Body of pancreas (tissue), 4 donors: ENCODE measurements at places on chromosomes 5 and 9. TPM values are rescaled to one million over a fixed set of nuclear protein-coding genes. Genes with fewer than 3 reads are reported as not detected.

GRCh38 chr5:176941951-176942350 lies 42.8 kb upstream of the HK3 start:
- DNase-seq, result no peak
- peaks cover 9% of the 10 kb centered on the region for H3K36me3 ChIP-seq
- no peak overlapping the region for H3K27ac ChIP-seq
- no peaks in the 10 kb centered on the region for H3K27me3 ChIP-seq
- no peak overlapping the region for H3K4me3 ChIP-seq
- no peaks in the 10 kb centered on the region for H3K4me1 ChIP-seq

DNA sequence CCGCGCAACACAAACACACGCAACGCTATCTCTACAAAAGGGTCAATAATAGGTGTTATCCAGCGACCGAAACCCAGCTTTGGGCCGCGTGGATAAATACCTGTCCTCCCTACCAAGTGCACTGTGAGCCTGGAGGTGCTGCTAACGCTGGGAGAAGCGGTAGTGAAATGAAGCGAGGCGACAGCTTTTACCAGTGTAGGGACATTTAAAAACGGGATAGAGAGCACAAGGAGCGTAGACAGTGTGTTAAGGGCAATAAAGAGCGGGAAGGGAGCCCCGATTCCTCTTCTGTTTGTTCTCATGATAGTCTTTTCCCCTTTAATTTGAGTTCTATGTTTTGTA lies 421 bp upstream of the DEPDC1B start:
- H3K4me3 ChIP-seq, result peak overlapping the region; percentile 63
- H3K27ac ChIP-seq, result peak overlapping the region; percentile 84
- no peaks in the 10 kb centered on the region for H3K36me3 ChIP-seq
- DNase-seq, result no peak
- no peaks in the 10 kb centered on the region for H3K27me3 ChIP-seq

The DTWD2 gene
- total RNA-seq, result 7.5 TPM

The PCDHA13 gene
- total RNA-seq, result 2.3 TPM

- H3K4me1 ChIP-seq, result peaks cover 23% of the 10 kb centered on the region
- DNase-seq, result no peak
- no peak overlapping the region for H3K27ac ChIP-seq
- no peaks in the 10 kb centered on the region for H3K36me3 ChIP-seq
- H3K27me3 ChIP-seq, result no peaks in the 10 kb centered on the region
These were observed 4.2 kb downstream of the SIL1 start for GRCh38 chr5:139193928-139194327.

The FOXI1 gene
- total RNA-seq, result not detected

GRCh38 chr9:105131981-105132380 lies 112.5 kb upstream of the SLC44A1 start:
- H3K4me1 ChIP-seq, result no peaks in the 10 kb centered on the region
- H3K4me3 ChIP-seq, result no peak overlapping the region
- no peaks in the 10 kb centered on the region for H3K36me3 ChIP-seq
- no peak overlapping the region for H3K27ac ChIP-seq

DNA sequence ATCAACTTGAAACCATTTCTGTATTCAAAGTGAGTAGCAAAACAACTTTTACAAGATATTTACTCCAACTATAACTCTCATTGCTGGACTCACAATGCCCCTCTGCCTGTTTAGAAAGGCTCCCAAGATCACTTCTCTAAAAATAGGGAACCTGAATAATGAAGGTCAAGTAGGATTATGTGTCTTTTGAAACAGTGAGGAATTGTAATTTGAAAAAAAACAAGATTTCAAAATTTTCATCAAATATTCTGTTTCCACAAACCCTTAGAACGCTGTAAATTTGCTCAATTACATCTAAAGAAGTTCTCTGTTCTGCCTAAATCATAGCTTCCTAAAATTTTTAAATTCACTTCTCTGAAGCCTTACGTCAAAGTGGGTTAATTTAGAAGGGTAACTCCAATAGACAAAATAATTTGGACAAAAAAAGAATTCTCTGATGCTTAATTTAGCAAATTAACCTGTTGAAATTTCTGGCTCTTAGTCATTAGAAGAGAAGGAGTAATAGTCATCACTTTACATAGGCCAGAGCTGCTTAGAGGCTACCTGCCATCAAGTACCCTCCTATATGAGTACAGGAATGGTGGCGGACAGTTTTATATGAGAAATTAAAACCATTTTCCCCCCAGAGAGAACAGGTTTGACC lies 4.0 kb downstream of the ELL2 start:
- H3K36me3 ChIP-seq, result no peaks in the 10 kb centered on the region
- H3K4me3 ChIP-seq, result no peak overlapping the region
- H3K27ac ChIP-seq, result peak overlapping the region; percentile 100
- H3K4me1 ChIP-seq, result peaks cover 55% of the 10 kb centered on the region
- DNase-seq, result no peak

The SOHLH1 gene
- not detected for total RNA-seq

The ZSWIM6 gene
- total RNA-seq, result 8.8 TPM

The PCDHGA6 gene
- 11.2 TPM for total RNA-seq

- no peak overlapping the region for H3K27ac ChIP-seq
- no peaks in the 10 kb centered on the region for H3K36me3 ChIP-seq
- no peaks in the 10 kb centered on the region for H3K27me3 ChIP-seq
- DNase-seq, result no peak
- no peak overlapping the region for H3K4me3 ChIP-seq
These were observed 1941.4 kb upstream of the NUDT12 start for GRCh38 chr5:105503950-105504349.

- no peak for DNase-seq
- H3K4me3 ChIP-seq, result no peak overlapping the region
- no peaks in the 10 kb centered on the region for H3K27me3 ChIP-seq
- H3K27ac ChIP-seq, result no peak overlapping the region
These were observed 214.7 kb downstream of the HSPA4 start for GRCh38 chr5:133266527-133266878.

The FAM200C gene
- 6.0 TPM for total RNA-seq

DNA sequence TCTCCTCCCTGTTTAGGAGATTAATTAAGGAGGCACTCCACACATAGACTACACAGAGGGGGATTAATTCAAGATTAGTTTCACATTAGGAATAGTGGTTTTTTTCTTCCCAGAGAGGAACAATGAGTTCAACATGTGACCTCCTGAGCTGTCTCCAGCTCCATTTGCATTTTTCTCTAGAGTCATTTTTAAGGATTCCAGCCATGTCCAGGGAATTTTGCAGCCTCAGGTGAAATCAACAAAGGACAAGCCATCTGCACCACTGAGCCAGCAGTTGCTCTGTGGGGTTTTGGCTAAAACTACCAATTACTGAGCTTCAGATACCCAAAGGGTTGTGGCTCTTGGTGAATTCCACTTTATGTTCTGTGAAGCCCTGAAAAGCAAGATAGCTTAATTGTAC lies 258.5 kb upstream of the PPP1R2B start:
- H3K4me3 ChIP-seq, result no peak overlapping the region
- H3K27me3 ChIP-seq, result no peaks in the 10 kb centered on the region
- no peak for DNase-seq
- no peak overlapping the region for H3K27ac ChIP-seq
- no peaks in the 10 kb centered on the region for H3K36me3 ChIP-seq

GRCh38 chr5:78886341-78887230 lies 98.5 kb downstream of the ARSB start:
- no peaks in the 10 kb centered on the region for H3K36me3 ChIP-seq
- H3K4me3 ChIP-seq, result no peak overlapping the region
- no peaks in the 10 kb centered on the region for H3K27me3 ChIP-seq
- no peak overlapping the region for H3K27ac ChIP-seq

The PTGS1 gene
- total RNA-seq, result 2.1 TPM

- DNase-seq, result no peak
- no peaks in the 10 kb centered on the region for H3K36me3 ChIP-seq
- H3K27ac ChIP-seq, result no peak overlapping the region
- H3K4me1 ChIP-seq, result peaks cover 20% of the 10 kb centered on the region
- H3K27me3 ChIP-seq, result no peaks in the 10 kb centered on the region
These were observed 360.6 kb downstream of the ARRDC3 start for GRCh38 chr5:91022518-91022917.

DNA sequence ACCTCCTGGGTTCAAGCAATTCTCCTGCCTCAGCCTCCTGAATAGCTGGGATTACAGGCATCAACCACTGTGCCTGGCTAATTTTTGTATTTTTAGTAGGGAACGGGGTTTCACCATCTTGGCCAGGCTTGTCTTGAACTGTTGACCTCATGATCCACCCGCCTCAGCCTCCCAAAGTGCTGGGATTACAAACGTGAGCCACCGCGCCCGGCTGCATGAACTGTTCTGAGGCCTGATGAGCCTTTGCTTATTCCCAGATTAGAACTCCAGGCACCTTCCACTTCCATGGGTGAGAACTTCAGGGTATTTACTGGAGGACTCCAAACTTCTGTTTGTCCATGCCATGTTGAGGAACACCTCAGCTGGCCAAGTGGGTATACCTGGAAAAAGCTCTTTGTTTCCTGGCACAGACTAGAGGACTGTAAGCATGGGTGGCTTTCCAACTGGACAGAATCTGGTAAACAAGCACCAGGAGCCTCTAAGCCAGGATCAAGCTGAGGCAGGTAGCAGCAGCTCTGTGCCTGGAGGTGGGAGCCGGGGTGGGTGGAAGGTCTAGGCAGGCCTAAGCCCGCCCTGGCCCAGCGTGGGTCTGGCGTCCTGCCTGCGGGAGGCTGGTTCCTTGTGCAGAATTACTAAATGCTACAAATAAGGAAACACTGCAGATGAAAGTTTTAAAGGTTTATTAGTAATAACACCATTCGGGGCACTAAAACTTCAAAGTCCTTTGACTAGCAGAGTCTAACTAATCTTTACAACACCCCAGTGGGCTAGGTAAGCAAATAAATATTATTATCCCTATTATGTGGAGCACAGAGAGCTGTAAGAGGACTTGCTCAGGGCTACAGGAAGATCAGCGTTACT lies 78.4 kb downstream of the SEMA5A start:
- H3K4me3 ChIP-seq, result no peak overlapping the region
- no peak overlapping the region for H3K27ac ChIP-seq
- peak; percentile 27 for DNase-seq
- H3K27me3 ChIP-seq, result no peaks in the 10 kb centered on the region
- H3K36me3 ChIP-seq, result no peaks in the 10 kb centered on the region

GRCh38 chr9:74277532-74277931 lies 219.6 kb upstream of the RORB start:
- H3K27ac ChIP-seq, result no peak overlapping the region
- no peak overlapping the region for H3K4me3 ChIP-seq
- H3K36me3 ChIP-seq, result no peaks in the 10 kb centered on the region
- DNase-seq, result no peak

DNA sequence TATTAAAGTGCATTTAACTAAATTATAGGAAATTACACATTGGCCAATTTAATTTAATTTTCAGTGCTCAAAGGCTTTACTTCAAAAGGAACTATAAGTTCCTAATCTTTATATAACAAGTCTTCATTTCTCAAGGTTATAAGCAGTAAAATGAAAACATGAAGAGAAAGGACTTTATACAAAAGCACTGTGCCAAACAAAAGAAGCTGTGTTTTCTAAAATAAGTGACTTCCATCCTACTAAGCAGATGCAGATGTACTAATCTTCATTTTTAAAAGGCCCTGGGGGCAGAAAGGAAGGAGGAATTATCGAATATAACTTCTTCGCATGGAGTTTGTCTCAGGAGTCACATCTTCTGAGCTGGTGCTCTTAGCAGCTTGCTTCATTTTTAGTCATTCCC lies 81.4 kb downstream of the SHC3 start:
- no peak for DNase-seq
- H3K4me3 ChIP-seq, result no peak overlapping the region
- no peaks in the 10 kb centered on the region for H3K4me1 ChIP-seq
- H3K27ac ChIP-seq, result no peak overlapping the region
- H3K36me3 ChIP-seq, result no peaks in the 10 kb centered on the region

DNA sequence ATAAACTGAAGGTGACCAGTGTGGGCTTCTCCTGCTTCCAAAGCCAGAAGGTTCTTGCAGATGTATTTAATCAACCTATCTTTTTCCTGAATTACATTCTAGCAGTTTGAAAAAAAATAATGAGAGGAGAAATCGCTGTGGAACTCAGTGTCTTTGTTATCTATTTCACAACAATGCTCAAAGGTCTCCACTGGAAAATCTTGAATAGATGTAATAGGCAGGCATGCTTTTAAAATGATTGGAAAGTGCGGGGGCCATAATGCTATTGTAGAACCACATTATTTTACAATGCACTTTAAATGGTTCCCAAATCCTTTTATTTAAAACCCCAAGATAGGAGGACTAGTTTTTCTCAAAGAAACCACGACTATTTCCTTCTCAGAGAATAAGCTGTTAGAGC lies 23.3 kb downstream of the ENC1 start:
- H3K4me3 ChIP-seq, result no peak overlapping the region
- no peaks in the 10 kb centered on the region for H3K27me3 ChIP-seq
- no peak overlapping the region for H3K27ac ChIP-seq
- DNase-seq, result no peak
- H3K36me3 ChIP-seq, result no peaks in the 10 kb centered on the region

GRCh38 chr5:16849181-16849580 lies 86.9 kb downstream of the MYO10 start:
- H3K27me3 ChIP-seq, result no peaks in the 10 kb centered on the region
- no peaks in the 10 kb centered on the region for H3K36me3 ChIP-seq

GRCh38 chr5:180135128-180135955 lies 63.8 kb upstream of the RNF130 start:
- H3K4me3 ChIP-seq, result no peak overlapping the region
- no peak for DNase-seq
- no peaks in the 10 kb centered on the region for H3K4me1 ChIP-seq
- no peak overlapping the region for H3K27ac ChIP-seq

DNA sequence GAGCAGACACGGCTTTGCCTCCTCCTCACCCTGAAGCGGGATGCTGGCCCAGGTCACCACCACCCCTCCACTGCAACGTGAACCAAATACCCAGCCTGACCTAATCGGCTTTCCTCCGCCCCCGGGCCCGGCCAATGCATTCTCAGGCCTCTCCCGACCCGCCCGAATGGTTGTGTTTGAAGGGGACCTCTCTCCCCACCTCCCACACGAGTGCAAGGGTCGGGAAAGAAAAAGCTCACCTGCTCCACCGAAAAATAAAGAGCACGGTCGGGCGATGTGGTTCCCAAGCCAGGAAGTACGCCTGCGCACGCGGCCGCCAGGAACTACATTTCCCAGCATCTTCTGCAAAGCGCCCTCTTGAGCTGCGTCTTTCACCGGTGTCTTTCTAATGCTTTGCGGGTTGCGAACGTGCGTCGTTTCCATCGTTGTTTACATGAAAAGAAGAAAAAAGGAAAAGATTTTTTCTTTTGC lies at the start of gene ZNF883:
Gene ZNF883 (minus strand): TSS at position 282 of the 471 bp plus-strand sequence.
- peak within 1 kb of the TSS; percentile 5 for H3K4me3 ChIP-seq
- H3K36me3 ChIP-seq, result no peaks in the 10 kb centered on the region
- H3K27ac ChIP-seq, result no peak within 1 kb of the TSS
- H3K27me3 ChIP-seq, result no peaks in the 10 kb centered on the region
- DNase-seq, result peak; percentile 66

DNA sequence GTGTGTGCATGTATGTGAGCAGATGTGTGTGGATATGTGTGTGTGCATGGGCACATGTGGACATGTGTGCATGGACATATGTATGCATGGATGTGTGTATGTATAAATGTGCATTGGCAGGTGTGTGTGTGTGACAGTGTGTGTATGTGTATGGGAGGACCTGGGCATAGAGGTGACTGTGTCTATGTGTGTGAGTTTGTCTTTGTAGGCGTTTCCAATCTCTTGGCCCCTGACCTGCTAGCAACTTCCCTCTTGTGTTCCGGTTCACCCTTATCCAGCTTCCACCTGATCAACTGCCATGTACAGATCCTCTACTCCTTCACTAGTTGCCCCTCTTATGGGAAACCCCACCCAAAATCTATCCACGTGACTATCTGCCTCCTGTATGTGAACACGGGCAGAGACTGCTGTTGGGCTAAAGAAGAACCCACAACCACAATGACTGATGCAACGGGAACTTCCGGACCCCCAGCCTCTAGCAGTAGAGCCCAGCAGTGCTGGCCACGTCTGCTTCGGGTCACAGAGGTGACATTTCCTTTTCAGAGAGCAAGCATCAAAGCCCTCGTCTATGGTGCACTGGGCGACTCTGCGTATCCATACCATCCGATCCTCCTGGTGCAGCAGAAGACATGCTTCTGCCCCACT lies 24.9 kb upstream of the GADD45G start:
- no peak for DNase-seq
- H3K27ac ChIP-seq, result no peak overlapping the region
- no peaks in the 10 kb centered on the region for H3K27me3 ChIP-seq
- no peaks in the 10 kb centered on the region for H3K4me1 ChIP-seq
- no peak overlapping the region for H3K4me3 ChIP-seq
